AG08396 (cell line): ENCODE measurements at places on chromosomes 12 and 14.

- peak; percentile 82 for DNase-seq
Measured at GRCh38 chr12:48988030-48988649, 10.0 kb downstream of the WNT1 start.

- no peak for DNase-seq
Measured at GRCh38 chr14:75275598-75275997, 3.0 kb upstream of the FOS start.

- DNase-seq: no peak
Measured at GRCh38 chr14:92952481-92953298, 29.7 kb downstream of the CHGA start.

- no peak for DNase-seq
Measured at GRCh38 chr12:68231691-68232090, 6.1 kb upstream of the IL26 start.

DNA sequence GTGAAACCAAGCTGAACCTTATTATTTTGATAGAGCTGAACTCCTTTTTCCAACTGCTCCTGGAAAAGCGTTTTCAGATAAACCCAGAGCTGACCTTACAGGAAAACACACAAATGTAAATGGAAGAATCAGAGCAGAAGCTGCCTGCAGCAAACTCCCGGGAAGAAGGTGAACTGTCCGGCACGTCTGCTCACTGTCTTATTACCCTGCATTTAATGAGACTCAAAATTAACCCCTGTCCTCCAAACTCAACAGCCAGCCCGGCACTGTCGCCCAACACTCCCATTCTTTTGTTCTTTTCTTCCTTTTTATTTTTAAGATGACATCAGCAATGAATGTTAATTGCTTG lies 1046.9 kb upstream of the FLRT2 start:
- no peak for DNase-seq

GRCh38 chr14:89810101-89810500 lies 144.4 kb downstream of the EFCAB11 start:
- no peak for DNase-seq

DNA sequence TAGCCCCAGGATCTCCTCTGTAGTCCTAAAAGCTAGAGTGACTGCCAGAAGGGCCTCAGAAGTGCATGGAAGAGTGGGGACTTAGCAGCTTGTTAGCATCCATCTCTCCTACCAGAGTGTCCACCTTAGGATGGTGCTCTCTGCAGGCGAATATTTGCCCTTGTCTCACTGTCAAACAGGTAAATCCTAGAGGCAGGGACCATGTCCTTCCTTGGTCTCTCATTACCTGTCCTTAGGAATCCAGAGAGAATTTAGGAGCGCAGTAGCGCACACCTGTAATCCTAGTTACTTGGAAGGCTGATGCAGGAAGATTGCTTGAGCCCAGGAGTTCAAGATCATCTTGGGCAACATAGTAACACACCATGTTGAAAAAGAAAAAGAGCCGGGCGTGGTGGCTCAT lies 21.4 kb downstream of the AGAP2 start:
- DNase-seq: no peak

DNA sequence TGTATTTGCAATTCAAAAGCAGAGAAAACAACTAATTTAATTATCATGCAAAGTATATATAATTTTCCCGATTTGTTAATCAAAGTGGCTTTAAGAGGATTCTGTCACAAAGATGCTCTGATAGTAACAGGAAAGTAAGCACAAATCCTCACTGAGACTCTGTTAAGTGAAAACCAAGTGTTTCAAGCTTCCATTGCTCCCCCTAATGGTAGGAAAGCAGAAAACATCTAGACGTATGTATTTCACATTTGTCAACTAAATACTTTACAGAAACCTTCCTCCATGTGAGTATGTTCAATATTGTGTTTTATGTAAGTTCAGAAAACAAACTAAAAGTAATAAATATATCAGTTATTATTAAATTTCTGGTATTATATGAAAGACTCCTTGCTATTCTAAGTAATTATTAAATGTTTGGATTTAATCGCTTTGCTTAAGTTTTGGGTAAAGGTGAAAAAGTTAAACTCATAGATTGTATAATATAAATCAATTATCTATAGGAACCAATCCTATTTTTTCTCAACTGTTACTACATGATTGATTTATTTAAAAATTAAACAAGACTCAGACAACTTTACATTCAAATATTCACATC lies 1.5 kb upstream of the NTS start:
- peak; percentile 6 for DNase-seq

DNA sequence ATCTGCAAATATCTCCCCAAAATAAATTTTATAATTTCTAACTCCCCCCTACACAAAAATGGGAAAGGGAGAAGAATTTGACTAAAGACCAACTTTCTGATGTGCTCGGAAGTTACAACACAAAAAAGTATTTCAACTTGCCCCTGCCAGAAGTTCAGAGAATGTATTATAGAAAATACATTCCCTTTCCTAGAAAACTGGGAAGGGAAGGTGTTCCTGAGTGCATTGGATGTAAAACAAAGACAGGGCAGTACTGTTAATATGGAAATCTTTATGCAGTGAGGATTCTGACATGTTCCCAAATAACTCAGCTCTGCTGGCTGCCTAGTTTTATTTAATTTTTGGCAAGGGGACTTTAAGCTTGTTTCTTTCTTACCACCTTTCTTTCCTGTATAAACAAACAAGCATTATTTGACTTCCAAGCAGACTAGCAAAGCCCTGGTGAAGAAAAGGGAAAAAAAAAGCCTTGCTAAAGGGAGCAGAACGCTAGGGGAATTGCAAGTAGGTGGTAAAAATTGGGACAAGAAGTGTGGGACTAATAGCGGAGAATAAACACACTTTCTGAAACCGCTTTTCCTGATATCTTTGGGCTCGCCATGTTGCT lies 124.1 kb downstream of the STXBP6 start:
- no peak for DNase-seq

DNA sequence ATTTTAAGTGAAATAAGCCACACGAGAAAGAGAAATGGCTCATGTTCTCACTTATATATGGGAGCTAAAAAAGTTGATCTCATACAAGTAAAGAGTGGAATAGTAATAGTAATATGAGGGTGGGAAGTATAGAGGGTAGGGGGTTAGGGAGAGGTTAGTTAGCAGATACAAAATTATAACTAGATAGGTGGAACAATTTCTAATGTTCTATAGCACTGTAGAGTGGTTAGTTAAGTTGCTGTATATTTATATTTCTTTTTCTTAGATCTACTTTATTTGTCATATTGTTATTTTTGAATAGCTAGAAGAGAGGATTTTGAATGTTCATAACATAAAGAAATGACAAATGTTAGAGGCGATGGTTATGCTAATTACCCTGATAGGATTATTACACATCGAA lies 74.1 kb downstream of the MIA2 start:
- DNase-seq: no peak

- DNase-seq: no peak
Measured at GRCh38 chr12:1574865-1575259, 19.5 kb downstream of the FBXL14 start.

DNA sequence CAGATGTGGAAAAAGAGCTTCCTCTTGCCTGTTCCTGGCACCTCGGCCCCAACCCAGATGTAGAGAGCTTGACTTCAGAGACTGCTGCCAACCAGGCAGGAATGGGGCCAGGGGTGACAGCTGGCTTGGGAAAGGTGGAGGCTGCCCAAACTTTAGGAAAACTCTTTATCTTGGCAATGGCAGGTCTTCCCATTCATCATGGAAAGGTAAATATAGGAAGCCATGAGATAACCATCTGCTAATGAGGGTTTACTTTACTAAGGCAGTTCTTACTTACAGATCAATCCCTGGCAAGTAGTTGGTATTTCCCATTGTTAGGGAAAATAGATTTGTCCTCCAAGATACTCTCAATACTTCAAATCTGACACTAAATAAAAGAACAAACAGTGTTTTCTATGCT lies 143.1 kb upstream of the NUDT4 start:
- DNase-seq: no peak

DNA sequence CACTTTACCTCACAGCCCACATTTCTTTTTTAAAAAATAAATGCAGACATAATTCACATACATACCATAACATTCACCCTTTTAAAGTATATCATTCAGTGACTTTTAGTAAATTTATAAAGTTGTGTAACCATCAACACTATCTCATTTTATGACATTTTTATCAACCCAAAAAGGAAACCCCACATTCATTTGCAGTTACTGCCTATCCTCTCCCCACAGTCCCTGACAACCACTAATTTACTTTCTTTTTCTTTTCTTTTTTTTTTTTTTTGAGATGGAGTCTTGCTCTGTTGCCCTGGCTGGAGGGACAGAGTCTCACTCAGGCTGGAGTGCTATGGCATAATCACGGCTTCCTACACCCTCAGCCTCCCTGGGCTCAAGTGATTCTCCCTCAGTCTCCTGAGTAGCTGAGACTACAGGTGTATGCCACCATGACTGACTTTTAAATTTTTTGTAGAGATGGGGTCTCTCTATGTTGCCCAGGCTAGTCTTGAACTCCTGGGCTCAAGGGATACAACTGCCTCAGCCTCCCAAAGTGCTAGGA lies 1.5 kb upstream of the EP400 start:
- no peak for DNase-seq

- DNase-seq: no peak
Measured at GRCh38 chr12:89817501-89818226, 109.0 kb upstream of the ATP2B1 start.

- DNase-seq: no peak
Measured at GRCh38 chr12:116012757-116013156, 264.7 kb downstream of the MED13L start.

- DNase-seq: no peak
Measured at GRCh38 chr14:100603341-100604120, 16.3 kb upstream of the BEGAIN start.

GRCh38 chr14:65062096-65063075 lies 39.9 kb downstream of the MAX start:
- no peak for DNase-seq

- DNase-seq: no peak
Measured at GRCh38 chr12:66800046-66800445, 121.2 kb upstream of the GRIP1 start.

GRCh38 chr14:60565211-60565610 lies 56.3 kb downstream of the SIX6 start:
- peak; percentile 26 for DNase-seq

DNA sequence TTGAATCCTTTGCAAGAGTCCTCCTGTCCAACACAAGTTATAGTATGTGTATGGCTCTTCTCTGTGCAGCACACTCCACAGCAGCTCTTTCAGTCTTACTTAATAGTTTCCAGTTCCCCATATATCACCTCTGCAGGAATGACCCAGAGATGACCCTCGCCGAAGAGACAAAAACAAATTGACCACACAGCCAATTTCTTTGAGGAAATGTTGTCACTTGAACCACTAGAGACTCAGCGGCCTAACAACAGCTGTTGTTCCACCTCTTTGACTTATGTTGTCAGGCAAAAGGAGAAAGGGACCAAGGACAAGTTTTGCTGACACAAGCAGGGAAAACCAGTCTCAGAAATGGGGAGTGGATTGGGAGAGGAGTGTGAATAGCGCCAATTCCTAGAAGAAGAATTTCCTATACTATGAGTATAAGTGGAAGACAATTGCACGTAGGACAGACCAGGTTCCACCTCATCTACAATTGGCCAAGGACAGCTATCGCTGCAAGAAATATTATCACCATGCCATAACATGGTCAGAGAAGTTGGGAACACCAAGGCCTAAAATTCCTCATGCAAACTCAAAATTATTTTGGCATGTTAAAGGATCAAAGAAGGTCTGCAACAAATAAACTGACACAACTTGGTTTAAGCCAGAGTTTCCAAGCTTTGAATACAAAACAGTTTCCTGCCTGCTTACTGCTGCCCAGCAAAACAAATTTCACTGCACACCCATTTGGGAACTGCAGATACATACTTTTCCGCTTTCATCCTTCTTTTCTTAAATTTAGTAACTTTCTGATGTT lies 41.7 kb upstream of the ITPR2 start:
- DNase-seq: no peak

GRCh38 chr14:76920331-76921087 lies 94.3 kb downstream of the LRRC74A start:
- no peak for DNase-seq

DNA sequence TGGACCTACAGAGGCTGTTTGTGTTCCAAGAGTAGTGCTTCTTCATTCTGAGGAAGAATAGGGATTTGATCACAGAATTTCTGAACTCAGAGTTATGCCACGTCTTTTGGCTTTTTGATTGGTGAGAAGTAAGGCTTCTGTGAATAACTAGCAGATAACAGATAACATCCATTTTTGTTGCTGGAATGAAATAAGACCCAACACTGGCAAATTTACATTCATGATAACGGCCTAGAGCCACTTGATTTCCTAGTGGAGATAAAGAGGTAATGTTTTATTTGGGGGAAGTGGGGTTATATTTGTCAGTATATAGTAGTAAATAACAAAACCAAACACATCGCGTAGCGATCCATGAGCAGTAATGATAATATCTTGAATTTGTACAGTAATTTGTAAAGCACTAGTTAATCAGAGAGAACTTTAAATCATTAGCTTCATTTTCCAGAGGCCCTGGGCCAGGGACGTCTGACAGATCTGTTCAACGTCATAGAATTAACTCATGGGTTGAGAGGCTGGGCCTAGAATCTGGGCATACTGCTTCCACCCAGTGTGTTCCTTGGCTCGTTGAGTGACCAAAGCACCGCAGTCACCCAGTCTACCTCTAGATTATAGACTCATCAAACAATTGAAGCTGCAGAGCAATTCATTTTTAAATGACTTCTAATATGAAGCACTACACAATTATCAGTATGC lies 79.6 kb downstream of the HMGA2 start:
- DNase-seq: no peak

DNA sequence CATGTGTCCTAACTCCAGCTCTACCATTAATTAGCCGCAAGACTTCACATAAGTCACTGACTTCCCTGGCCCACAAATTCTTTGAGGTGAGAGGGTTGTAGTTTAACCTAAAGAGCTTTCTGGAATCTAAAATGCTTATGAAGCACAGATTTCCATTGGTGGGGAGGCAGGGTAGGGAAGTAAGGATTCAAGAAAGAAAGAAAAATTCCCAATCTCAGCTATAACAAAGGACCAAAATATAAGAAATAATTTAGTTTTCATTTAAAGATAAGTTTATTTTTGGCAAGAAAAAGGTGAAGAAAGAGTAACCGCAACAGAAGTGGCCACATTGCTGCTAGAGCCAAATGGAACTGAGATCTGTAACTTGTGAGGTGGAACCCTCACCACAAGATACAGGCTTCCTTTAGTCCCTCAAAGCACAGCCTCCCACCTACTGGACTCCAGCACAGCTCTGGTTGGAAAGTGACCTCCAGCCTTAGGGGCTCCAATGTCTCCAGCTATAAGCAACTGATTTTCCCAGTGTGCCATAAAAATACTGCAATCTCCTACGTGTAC lies 23.6 kb downstream of the DAD1 start:
- no peak for DNase-seq

GRCh38 chr14:103317251-103317650 lies 16.8 kb upstream of the EIF5 start:
- no peak for DNase-seq

- DNase-seq: no peak
Measured at GRCh38 chr12:52708010-52708409, 4.7 kb upstream of the KRT77 start.

GRCh38 chr12:15411842-15412241 lies 89.5 kb downstream of the PTPRO start:
- no peak for DNase-seq

DNA sequence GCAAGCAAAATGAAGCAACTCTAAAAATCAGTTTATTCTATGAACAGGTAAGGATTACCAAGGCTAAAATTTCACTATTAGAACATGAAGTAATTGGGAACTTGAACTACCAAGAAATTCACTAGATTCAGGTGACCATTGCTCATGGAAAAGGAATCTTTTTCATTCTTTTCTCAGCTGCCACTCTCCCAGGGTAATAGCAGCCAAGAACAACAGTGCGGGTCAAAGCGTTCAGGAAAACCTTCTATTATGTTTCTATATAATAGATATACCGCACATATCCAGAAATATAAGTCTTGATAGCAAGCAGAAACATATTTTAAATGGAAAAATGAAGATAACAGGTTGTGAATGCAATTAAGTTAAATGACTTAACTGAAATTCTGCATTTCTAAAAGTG lies 125.6 kb downstream of the NELL2 start:
- DNase-seq: no peak
